ENCODE measurements at places on chromosomes 2 and 18. TPM values are rescaled to one million over a fixed set of nuclear protein-coding genes. Genes with fewer than 3 reads are reported as not detected.

ADCYAP1 gene
- total RNA-seq = 1.5 TPM

C2orf66 gene
- not detected for total RNA-seq

TGFA gene
- 7.2 TPM for total RNA-seq

SGPP2 gene
- total RNA-seq = 3.3 TPM

IKZF2 gene
- 8.6 TPM for total RNA-seq

DNA sequence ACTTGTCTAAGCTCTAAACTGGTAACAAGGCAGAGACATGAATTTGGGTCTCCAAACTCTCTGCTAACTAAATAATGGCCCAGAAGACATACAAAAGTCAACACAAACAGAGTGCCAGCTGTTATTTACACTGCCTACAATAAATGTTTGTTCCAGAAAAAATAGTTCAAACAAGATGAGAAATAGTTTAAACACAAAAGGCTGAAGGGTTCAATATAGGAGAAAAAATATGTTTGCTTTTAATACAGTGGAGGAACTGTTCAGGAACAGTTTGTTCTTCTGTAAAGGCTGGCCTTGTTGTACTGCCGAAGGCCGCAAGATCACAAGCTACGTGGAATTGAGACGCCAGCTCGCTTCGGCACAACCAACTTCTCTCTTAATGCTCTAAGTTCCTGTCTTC lies 74.6 kb downstream of the AFF3 start:
- H3K4me3 ChIP-seq = no peak overlapping the region
- no peaks in the 10 kb centered on the region for H3K27me3 ChIP-seq
- DNase-seq = no peak
- H3K27ac ChIP-seq = no peak overlapping the region

DNA sequence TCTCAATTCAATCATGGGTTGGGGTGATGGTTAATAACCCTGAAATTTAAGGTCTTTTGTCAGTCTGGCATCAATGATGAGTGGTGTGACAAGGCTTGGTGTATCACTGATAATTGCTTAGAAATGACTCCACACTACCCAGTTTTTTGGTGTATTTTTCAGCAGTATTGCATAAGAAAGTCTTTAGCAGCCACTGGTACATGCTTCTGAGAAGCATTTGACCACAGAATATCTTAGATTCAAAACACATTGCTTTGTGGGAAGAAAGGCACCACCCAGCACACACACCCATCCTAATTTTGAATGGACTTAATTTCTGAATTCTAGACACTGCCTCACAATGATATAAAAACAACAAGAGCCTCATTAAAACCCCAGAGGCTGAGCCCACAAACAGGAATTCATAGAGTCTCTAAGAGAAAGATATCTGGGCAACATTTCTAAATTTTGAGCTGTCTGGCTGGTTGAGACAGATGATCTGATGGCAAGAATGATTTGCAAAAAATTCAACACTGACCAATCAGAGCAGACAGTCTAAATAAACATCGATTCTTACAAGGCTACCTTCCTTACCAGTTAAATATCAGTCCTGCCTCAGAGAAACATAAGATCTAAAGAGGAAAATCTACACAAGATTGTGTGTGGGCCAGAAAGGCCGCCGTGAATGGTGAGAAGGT lies 114.7 kb upstream of the CYP1B1 start:
- H3K36me3 ChIP-seq = no peaks in the 10 kb centered on the region
- no peaks in the 10 kb centered on the region for H3K27me3 ChIP-seq
- H3K27ac ChIP-seq = no peak overlapping the region
- no peak for DNase-seq

GRCh38 chr18:9755615-9756014 lies 47.5 kb downstream of the RAB31 start:
- H3K4me3 ChIP-seq = no peak overlapping the region
- no peak overlapping the region for H3K27ac ChIP-seq
- no peaks in the 10 kb centered on the region for H3K27me3 ChIP-seq
- no peak for DNase-seq
- no peaks in the 10 kb centered on the region for H3K36me3 ChIP-seq

GRCh38 chr2:217667512-217667911 lies 335.3 kb downstream of the TNS1 start:
- no peak for DNase-seq
- H3K4me1 ChIP-seq = no peaks in the 10 kb centered on the region
- no peak overlapping the region for H3K27ac ChIP-seq
- H3K27me3 ChIP-seq = no peaks in the 10 kb centered on the region
- H3K4me3 ChIP-seq = no peak overlapping the region
- no peaks in the 10 kb centered on the region for H3K36me3 ChIP-seq

GRCh38 chr18:2935438-2936192 lies 77.3 kb downstream of the LPIN2 start:
- H3K4me1 ChIP-seq = peaks cover 10% of the 10 kb centered on the region
- no peak for DNase-seq

- H3K4me1 ChIP-seq = no peaks in the 10 kb centered on the region
- no peaks in the 10 kb centered on the region for H3K36me3 ChIP-seq
- no peak overlapping the region for H3K27ac ChIP-seq
- DNase-seq = no peak
- no peak overlapping the region for H3K4me3 ChIP-seq
Observed at GRCh38 chr2:203175371-203175770, 63.4 kb upstream of the CYP20A1 start.
